Activated CD4-positive, alpha-beta T cell treated with anti-CD3 and anti-CD28 coated beads, Interleukin-2, amount 10 ng/mL, durations not matched to agents 24 days and 14 days (primary cell): ENCODE measurements at places on chromosomes 2 and 18.

GRCh38 chr2:8719528-8719927 is 37.7 kb downstream of the ID2 start:
- no peak for DNase-seq

DNA sequence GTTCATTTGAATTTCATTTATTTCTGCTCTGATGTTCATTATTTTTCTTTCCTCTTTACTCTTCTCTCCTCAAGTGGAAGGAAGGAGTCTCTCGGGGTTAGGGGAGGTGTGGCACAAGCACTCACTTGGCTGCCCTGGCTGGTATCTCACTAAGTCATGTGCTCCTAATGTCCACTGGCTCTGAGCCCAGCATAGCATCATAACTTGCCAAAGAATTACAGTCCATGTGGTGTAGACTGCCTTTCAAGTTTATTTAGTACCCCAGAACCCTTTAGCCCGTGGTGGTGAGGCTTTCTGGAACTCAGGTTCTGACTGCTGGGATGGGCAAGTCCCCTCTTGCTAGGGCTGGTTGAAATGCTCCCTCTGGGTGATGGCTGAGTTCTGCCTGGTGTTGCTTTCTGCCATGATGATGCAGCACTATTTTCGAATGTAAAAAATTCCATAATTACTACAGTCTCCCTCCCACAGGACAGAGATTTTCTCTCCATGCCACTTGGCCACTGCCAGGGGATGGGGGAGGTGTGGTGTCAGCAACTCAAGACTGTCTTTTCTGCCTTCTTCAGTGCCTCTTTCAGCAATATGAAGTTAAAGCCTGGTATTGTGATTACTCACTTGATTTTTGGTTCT is 22.2 kb downstream of the SPAG16 start:
- no peak for DNase-seq

DNA sequence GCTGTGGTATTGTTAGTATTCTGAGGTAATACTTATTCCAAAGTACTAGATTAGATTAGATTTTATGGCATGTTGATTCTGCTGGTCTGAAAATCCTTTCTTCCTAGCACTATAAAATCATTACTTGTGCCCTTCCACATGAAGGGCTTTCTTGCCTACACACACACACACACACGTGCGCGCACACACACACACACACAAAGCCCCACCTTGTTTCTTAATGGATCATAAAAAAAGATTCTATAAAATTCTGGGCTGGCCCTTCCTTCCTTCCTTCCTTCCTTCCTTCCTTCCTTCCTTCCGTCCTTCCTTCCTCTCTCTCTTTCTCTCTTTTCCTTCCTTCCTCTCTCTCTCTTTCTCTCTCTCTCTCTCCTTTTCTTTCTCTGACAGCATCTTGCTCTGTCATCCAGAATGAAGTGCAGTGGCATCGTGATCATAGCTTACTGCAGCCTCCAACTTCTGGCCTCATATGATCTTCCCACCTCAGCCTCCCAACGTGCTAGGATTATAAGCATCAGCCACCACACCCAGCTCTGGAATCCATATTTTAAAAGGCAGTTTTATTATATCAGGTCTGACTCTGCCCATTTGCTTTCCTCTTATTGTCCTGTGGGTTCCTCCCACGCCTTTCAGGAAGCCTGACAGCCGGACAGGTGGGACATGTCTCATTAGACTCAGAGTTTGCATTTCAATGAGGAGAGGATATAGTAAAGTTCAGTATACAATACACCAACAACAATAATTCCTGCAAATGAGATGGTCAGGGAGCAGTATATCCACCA is 321.1 kb downstream of the PIK3C3 start:
- DNase-seq: no peak

DNA sequence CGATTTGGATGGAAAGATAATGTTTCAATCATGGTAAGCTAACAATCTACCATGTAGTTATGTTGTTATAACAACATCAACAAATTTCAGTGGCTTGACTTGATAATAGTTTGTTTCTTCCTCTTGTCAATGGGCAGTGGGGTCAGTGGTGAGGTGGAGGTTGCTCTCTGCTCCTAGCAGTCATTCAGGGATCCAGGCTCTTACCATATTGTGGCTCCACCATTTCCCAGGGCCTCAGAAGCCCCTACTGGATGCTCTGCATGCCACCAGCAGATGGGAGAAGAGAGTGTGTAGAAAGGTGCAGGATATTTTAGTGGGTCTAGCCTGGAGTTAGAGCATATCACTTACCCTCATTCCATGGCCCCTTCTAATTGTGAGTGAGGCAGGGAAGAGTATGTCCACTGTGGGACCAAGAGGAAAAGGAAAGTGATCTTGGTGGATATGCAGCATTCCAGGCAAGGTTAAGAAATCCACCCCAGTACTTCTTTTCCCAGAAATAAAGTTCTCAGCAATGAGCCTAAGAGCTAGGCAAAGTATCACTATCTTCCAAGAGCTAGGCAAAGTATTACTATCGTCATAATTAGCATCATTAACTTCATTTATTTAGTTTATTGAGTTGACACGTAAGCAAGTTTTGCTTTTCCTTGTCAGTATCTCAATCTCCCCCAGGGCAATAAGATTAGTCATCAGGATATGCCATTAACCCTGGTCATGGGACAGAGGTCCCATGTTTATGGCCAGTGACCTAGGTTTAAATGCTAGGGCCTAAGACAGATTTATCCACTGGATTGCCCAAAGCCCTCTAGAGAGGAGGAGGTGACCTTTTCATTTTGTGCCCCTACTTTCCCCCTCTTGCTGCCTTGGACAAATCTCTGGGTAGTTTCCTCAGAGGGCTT is 4.2 kb upstream of the IWS1 start:
- DNase-seq: no peak

GRCh38 chr18:21054252-21054821 is 57.3 kb downstream of the ROCK1 start:
- DNase-seq: no peak

- no peak for DNase-seq
These were observed 347.5 kb downstream of the METTL4 start for GRCh38 chr18:2223849-2224248.
